ENCODE measurements at places on chromosomes 6 and 20.

DNA sequence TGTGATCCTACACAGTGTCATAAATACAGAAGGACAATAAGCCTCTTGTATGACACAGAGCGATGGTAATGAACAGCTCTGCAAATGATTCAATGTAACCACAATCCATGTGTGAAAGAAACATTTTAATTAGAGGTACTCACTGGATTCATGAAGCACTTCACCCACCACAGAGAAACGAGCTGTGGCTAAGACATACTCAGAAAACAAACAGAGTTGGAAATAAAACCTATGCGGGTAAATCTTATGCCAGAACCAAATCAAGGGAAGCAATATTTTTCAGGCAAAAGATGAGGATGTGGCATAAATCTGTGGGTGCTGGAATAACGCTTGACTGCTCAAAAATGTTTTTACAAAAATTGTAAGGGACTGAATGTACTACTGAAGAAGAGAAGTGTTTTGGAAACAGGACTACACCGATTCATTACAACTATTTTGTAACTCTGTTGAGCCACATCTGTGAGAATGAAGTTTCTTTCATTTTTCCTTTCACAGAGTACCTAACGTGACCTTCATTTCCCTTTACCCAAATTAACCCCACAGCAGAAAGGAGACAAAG, 112.1 kb downstream of the WDR27 start:
- peak; percentile 87 for DNase-seq

- DNase-seq: no peak
Observed at GRCh38 chr6:167113935-167114910, 8.7 kb upstream of the CCR6 start.

- DNase-seq: no peak
Observed at GRCh38 chr6:135586844-135587243, 89.3 kb upstream of the AHI1 start.

DNA sequence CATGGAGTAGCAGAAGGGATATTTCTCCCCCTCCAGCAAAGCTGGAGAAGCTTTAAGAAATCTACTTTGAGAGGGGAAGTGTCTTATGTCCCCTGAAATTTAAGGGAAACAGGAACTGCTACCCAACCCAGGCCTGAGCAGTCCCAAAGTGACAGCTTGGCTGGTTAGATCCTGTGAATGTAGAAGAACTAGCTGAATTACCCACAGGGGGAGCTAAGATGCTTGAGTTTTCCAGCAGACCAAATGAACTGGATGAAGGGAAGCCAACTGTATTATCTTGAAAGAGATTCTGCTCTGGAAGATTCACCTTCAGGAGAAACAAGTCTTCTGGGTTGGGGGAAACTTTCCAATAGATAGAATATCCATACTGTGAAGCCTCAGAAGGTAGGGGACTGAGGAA, 303.3 kb upstream of the MMS22L start:
- DNase-seq: peak; percentile 48

GRCh38 chr6:117501722-117502121, 19.2 kb downstream of the DCBLD1 start:
- DNase-seq: no peak

GRCh38 chr6:148557796-148558321, 189.0 kb upstream of the UST start:
- DNase-seq: peak; percentile 35

DNA sequence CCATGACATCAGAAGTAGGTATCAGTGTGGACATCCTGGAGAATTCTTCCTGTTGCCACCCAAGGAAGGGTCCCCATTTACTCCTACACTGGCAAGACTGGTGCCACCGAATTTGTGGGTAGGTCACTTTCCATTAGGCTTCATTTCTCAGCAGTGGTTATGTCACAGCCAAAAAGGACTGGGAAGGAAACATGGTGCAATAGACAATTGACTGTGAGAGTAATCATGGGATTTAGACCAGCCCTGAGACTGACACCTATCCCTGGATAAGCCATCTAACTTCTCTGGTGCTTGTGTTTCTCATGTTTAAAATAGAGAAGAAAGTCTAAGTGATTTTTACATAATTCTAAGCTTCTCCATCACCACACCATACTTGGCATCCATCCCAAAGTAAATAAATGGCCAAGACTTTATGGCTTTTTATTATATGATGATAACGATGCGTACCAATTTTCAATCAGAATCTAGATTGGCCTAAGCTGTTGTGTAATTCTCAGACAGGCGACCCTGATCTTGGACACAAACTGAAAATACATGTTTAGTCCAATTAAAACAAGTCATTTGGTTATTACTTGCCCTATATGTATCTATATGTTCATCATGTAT, 10.2 kb downstream of the SMPDL3A start:
- DNase-seq: no peak

DNA sequence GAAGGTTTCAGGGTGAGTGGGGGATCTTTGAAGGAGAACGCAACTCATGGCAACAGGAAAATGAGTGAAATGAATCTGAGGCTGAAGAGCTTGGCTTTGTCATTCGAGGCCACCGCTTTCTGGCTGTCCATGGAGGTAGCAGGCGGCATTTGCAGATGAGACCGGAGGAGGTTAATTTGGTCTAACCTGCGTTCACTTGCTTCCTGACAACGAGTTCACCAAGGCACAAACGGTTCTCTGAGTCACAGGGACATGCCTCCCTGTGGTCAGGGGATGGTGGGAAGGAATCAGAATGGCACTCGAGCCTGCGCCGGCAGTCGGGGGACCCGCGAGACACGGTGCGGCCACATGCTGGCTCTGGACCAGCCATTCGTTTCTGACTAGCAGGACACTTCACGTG, 75.0 kb downstream of the IRF4 start:
- DNase-seq: no peak

DNA sequence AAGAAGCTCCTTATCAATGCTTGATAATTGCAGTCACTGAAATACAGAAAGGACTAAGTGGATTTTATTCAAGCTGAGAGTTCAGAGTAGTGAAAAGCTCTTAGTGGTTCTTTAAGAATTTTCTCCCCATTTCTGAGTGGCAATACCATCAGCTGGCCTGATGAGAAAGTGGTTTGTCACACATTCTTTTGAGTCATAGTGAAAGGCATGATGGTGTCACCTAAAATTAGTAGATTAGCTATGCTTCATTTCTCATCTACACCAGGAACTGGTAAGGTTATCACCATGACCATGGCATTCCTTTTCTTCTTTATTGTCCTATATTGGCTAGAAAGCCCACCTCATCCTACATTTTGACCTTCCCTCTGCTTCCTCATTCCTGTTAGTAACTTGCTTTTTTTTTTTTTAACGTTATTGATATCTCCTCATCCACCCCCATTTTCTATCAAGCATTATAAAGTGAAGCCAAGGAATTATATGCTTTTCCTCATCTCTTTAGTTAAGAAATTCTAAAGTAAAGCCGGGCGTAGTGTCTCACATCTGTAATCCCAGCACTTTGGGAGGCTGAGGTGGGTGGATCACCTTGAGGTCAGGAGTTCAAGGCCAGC, 67.4 kb upstream of the LOC128125822 start:
- no peak for DNase-seq

- no peak for DNase-seq
Observed at GRCh38 chr6:71737953-71738352, 148.4 kb upstream of the RIMS1 start.

DNA sequence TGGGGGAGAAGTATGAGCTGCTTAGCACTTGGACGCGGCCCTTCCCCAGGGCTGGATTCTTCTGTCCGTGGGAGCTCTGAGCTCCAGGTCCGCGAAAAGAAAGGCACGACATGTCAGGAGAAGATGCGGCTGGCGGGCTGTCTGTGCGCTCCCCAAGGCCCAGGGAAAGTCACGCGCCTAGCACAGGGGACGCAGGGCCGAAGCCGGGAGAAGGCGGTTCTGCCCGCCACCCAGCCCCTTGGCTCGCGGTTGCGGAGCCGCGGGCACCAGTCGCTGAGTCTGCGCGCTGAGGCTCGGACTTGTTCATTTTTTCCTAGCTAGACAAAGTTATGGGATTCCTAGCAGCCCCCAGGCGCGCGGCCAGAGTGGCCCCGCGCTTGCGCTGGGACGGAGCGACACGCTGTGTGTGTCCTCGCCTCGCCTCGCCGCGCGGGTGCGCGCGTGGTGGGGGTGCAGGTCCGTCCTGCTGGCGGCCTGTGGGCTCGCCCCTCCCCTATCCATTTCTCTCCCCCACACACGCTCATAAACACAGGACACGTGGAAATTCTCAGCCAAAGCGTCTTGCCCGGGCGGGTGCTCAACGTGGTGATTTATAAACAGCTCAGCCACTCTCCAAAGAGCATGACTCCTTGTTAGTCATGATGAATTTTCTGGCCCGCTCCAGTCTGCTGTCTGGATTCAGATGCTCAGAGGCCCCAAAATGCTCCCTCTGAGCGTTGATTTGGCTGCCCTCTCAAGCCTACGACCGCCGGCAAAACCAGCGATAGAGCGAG, 1.9 kb upstream of the POU3F2 start:
- DNase-seq: peak; percentile 57
